ENCODE measurements at places on chromosomes 5 and 9. TPM values are rescaled to one million over a fixed set of nuclear protein-coding genes. Genes with fewer than 3 reads are reported as not detected.

Gene C7
- not detected for total RNA-seq

- DNase-seq = no peak
Measured at GRCh38 chr5:158845941-158846340, 253.8 kb downstream of the EBF1 start.

DNA sequence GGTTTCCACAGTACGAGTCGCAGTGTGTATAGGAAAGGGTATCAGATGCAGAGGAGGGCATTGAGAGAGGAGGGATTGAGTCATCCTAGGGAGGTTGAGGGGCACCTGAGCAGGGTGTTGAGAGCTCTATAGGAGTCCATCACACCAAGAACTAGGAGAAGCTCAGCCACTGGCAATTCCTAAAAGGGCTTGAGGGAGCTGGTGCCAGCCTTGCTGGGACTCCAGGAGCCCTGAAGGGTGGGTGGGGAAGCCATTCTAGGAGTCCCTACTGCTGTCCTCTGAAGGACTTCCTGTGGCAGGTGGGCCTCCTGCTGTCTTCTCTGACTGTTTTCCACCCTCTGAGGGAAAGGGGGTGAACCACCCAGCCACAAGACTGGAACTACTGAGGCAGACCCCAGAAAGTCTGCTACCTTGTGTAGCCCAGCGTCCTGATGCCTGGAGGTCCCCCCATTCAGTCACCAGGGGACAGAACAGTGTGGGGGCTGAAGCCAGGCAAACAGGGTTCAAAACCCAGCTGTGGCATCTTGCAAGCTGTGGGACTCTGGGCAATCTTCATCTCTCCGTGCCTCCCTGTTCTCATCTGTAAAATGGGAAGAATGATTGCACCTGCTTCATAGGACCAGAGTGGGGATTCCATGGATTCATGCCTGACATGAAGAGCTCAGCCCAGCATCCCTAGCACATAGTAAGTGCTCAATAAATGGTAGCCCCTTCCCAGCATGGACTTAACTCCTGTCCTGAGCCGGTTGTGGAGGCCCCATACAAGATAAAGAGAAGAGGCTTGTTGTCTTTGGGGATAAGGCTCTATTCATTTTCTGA is 149.5 kb downstream of the C9orf50 start:
- no peak for DNase-seq

DNA sequence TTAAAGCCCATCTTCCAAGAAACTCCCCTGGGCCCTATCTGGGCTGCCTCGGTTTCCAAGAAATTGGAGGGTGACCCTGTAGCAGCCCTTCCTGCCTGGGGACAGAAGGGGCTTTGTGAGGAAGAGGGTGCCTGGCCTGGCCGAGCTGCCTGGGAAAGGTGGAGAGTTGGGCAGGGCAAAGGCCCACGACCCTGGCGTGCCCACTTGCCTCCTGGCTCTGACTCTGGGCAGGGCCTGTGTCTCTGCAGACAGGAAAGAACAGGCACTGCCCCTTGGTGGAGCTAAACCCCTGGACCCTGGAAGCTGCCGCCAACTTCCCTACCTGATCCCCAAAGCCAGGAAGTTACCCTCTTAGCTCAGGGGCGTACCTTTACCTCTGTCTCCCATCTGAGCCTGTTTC is 149.3 kb downstream of the RGS3 start:
- DNase-seq = no peak

GRCh38 chr5:82798676-82799075 is 278.5 kb downstream of the TMEM167A start:
- no peak for DNase-seq
